Thoracic aorta endothelial cell (primary cell): ENCODE measurements at places on chromosomes 6 and 20. TPM values are rescaled to one million over a fixed set of nuclear protein-coding genes. Genes with fewer than 3 reads are reported as not detected.

The ADTRP gene
- total RNA-seq, result 0.40 and 7.7 TPM in 2 replicates

The PRSS16 gene
- total RNA-seq, result not detected in 2 replicates

The CDC40 gene
- 36.3 and 37.0 TPM in 2 replicates for total RNA-seq

The SIGLEC1 gene
- total RNA-seq, result not detected in 2 replicates

The OPN5 gene
- total RNA-seq, result not detected in 2 replicates

The KIAA0408 gene
- 0.07 and 0.13 TPM in 2 replicates for total RNA-seq

The SLPI gene
- not detected in 2 replicates for total RNA-seq

The OR2B6 gene
- not detected in 2 replicates for total RNA-seq

The ATRN gene
- 44.6 and 46.8 TPM in 2 replicates for total RNA-seq

The SYCP2 gene
- 0.50 and 0.80 TPM in 2 replicates for total RNA-seq

The PGC gene
- total RNA-seq, result not detected in 2 replicates

The TFAP2B gene
- total RNA-seq, result not detected in 2 replicates

The KCNG1 gene
- 0.40 and 1.5 TPM in 2 replicates for total RNA-seq

The ADGRF5 gene
- 2.0 and 13.2 TPM in 2 replicates for total RNA-seq

The VSTM2L gene
- 0.13 TPM in 1 of 2 replicates, not detected in the other for total RNA-seq

The UBE3D gene
- total RNA-seq, result 10.4 and 13.0 TPM in 2 replicates

The CENPW gene
- total RNA-seq, result 30.1 and 33.7 TPM in 2 replicates

The RAET1G gene
- total RNA-seq, result 0.27 and 0.43 TPM in 2 replicates

The MRPS18B gene
- 54.4 and 71.4 TPM in 2 replicates for total RNA-seq

The VGLL2 gene
- not detected in 2 replicates for total RNA-seq

The SLC17A3 gene
- not detected in 2 replicates for total RNA-seq

The RFX6 gene
- not detected in 2 replicates for total RNA-seq

The COL9A1 gene
- total RNA-seq, result not detected in 2 replicates

The TAAR5 gene
- not detected in 2 replicates for total RNA-seq

The SMIM26 gene
- 61.2 and 77.2 TPM in 2 replicates for total RNA-seq

The EEF1A2 gene
- 1.0 and 2.3 TPM in 2 replicates for total RNA-seq

The BPIFB4 gene
- not detected in 2 replicates for total RNA-seq

The FILIP1 gene
- 6.5 and 7.9 TPM in 2 replicates for total RNA-seq

The ZBP1 gene
- total RNA-seq, result not detected in 2 replicates

The KHDC3L gene
- total RNA-seq, result not detected in 2 replicates

The RGS17 gene
- total RNA-seq, result 4.8 and 5.7 TPM in 2 replicates

The IPCEF1 gene
- 0.29 TPM in 1 of 2 replicates, not detected in the other for total RNA-seq

The SYCP2L gene
- not detected in 2 replicates for total RNA-seq

The TRIM10 gene
- total RNA-seq, result not detected in 2 replicates

The PDE10A gene
- 9.1 and 18.9 TPM in 2 replicates for total RNA-seq

The LY6G6D gene
- total RNA-seq, result not detected in 2 replicates

The TGM2 gene
- 440 and 783 TPM in 2 replicates for total RNA-seq

The PRKN gene
- total RNA-seq, result 0.29 and 2.1 TPM in 2 replicates

The TP53TG5 gene
- total RNA-seq, result not detected in 2 replicates

The MEP1A gene
- total RNA-seq, result not detected in 2 replicates

The BPIFB1 gene
- not detected in 2 replicates for total RNA-seq

The COL20A1 gene
- total RNA-seq, result under 0.01 TPM in 2 replicates

The OR2J3 gene
- total RNA-seq, result not detected in 2 replicates

The VNN1 gene
- 0.07 TPM in 1 of 2 replicates, not detected in the other for total RNA-seq

The CHMP4B gene
- total RNA-seq, result 45.6 and 52.4 TPM in 2 replicates

The SLC24A3 gene
- not detected in 2 replicates for total RNA-seq

The RRP36 gene
- 104 and 118 TPM in 2 replicates for total RNA-seq

The MED23 gene
- 48.7 and 51.1 TPM in 2 replicates for total RNA-seq

The DEFB124 gene
- total RNA-seq, result not detected in 2 replicates

The GNRH2 gene
- total RNA-seq, result 0.65 and 0.66 TPM in 2 replicates

The KIF6 gene
- total RNA-seq, result under 0.01 TPM in 1 of 2 replicates, not detected in the other

The RAB5IF gene
- total RNA-seq, result 108 and 119 TPM in 2 replicates

The GABRR1 gene
- not detected in 2 replicates for total RNA-seq

The MAFB gene
- total RNA-seq, result 1.7 and 3.1 TPM in 2 replicates

The COX4I2 gene
- not detected in 2 replicates for total RNA-seq
